ENCODE measurements at places on chromosomes 6 and 20. TPM values are rescaled to one million over a fixed set of nuclear protein-coding genes. Genes with fewer than 3 reads are reported as not detected.

The GRIK2 gene
- polyA plus RNA-seq = 0.06 TPM

The L3MBTL1 gene
- polyA plus RNA-seq = 10.3 TPM

The FKBP1C gene
- 0.04 TPM for polyA plus RNA-seq

The CUTA gene
- 119 TPM for polyA plus RNA-seq

The SLC26A8 gene
- 0.04 TPM for polyA plus RNA-seq

The HLA-DMA gene
- 14.4 TPM for polyA plus RNA-seq

The ZFP57 gene
- 0.06 TPM for polyA plus RNA-seq

The PRPH2 gene
- polyA plus RNA-seq = 0.14 TPM

The ELOVL4 gene
- 10.8 TPM for polyA plus RNA-seq

The AKAP7 gene
- 2.3 TPM for polyA plus RNA-seq

The VGLL2 gene
- polyA plus RNA-seq = 0.04 TPM

The SLC16A10 gene
- 0.18 TPM for polyA plus RNA-seq

The KIF25 gene
- 0.05 TPM for polyA plus RNA-seq

The SIRPD gene
- not detected for polyA plus RNA-seq

The C20orf96 gene
- polyA plus RNA-seq = 1.9 TPM

The TMEM217 gene
- polyA plus RNA-seq = 2.6 TPM

The CTNNBL1 gene
- 30.2 TPM for polyA plus RNA-seq

The CBFA2T2 gene
- 4.7 TPM for polyA plus RNA-seq

The FITM2 gene
- polyA plus RNA-seq = 2.3 TPM

The HLA-DQB1 gene
- polyA plus RNA-seq = 53.2 TPM

The TRMT6 gene
- polyA plus RNA-seq = 10.7 TPM

The GNAS-AS1 gene
- polyA plus RNA-seq = 0.09 TPM

The FOXQ1 gene
- polyA plus RNA-seq = 8.7 TPM

The EGFL8 gene
- 18.5 TPM for polyA plus RNA-seq

The XPO5 gene
- polyA plus RNA-seq = 10.1 TPM

The SNRNP48 gene
- polyA plus RNA-seq = 3.5 TPM

The SLC35B3 gene
- polyA plus RNA-seq = 9.1 TPM

The PTCHD4 gene
- polyA plus RNA-seq = 0.01 TPM

The NOTCH4 gene
- polyA plus RNA-seq = 6.5 TPM

The ERVFRD-1 gene
- 0.02 TPM for polyA plus RNA-seq

The ALDH5A1 gene
- polyA plus RNA-seq = 2.2 TPM

The ISM1 gene
- polyA plus RNA-seq = 2.2 TPM

The TFAP2A gene
- polyA plus RNA-seq = 20.9 TPM

The ALDH8A1 gene
- 1.3 TPM for polyA plus RNA-seq
